ENCODE measurements at places on chromosomes 12 and 14.

DNA sequence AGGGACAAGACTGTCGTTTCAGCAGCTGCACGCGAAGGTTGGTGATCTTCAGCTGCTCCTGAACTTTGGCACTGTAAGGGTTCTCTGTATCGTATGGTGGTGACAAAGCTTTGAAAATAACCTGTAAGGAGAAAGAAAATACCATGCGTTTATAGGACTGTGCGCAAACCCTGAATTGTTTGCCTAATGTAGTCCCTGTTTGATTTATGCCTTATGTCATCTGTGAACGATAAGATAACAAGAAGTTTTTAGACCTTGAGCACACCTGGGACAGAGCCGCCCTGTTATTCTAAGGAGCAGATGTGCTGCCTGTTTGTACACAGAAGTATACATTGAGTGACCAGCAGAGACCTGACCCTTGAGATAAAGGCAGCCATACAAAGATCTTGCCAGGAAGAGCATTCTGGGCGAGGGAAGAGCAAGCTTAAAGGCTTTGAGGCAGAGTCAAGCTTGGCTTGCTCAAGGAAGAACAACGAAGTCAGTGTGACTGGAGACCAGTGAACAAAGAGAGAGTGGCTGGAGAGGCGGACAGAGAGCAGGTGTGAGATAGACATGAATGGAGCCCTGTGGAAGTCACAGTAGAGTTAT, 52.4 kb downstream of the NTN4 start:
- no peak for DNase-seq

DNA sequence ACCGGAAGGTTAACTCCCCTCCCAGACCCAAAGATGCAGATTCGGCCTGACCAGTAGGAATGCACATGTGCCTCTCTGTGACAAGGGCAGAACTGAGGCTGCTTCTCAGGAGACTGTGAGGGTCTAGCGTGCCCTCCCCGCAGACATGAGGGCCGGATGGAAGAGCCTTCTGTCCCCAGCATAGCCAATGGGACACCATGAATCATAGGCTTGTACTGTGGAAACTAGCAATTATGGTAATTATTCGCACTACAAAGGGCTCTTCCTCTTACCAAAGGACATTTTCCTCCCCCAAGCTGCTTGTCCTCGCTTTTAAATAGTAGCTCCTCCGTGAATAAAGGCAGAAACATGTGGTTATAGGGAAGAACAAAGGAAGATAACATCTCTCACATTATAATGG, 6.2 kb downstream of the COA8 start:
- DNase-seq: no peak

DNA sequence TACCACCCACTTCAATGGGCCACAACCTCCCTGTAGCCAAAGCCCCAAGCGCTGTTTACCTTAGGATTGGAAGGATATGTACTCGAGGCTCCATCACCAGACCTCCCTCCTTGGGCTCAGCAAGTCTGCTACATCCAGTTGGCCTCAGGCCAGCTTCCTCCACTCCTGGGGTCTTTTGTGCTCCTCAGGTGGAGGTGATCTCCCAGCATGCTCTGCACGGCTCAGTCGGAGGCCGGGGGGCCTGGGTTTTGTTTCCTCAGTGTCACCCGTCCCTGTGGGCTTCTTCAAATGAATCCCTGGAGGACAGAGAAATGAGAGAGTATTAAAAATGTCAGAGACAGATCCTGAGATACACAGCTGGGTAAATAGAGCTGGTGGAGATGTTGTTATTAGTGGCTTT, 723.1 kb upstream of the TBX3 start:
- DNase-seq: no peak

DNA sequence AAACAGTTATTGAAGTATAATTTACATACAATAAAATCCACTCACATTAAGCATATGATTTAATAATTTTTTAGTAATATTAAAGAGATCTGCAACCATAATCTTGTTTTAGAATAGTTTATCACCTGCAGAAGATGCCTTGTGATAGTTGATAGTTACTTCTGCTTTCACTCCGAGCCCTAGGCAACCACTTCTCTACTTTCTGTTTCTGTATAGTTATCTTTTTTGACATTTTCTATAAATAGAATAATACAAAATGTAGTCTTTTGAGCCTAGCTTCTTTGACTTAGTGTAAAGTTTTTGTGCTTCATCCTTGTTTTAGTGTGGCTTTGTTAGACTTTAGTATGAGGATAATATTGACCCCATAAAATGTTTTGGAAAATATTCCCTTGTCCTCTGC, 111.0 kb downstream of the MNAT1 start:
- peak; percentile 67 for DNase-seq

DNA sequence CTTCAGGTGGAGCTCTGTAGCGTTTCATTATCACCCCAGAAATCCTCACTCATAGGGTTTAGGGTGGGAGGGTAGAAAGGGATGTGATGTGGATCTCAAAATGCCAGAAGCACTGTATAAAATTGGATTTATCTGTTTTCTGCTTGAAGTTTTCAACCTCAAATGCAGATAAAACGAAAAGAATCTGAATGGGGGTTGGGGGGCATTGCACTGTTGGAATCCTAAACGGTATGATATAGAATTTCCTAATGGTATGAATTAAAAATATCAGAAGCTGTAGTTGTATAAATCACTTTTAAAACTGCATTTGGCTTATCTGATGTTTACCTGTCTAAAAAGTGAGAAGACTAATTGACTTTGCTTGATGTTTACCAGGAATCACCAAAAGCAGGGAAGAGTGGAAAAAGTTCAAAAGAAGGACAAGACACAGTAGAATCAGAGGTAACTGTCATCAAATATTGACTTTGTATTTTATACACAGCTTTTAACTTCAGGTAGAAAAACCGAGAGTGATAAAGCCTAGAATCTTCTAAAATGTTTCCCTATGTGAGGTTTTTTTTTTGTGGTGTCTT, 1.1 kb downstream of the PPP2R5C start:
- DNase-seq: no peak

DNA sequence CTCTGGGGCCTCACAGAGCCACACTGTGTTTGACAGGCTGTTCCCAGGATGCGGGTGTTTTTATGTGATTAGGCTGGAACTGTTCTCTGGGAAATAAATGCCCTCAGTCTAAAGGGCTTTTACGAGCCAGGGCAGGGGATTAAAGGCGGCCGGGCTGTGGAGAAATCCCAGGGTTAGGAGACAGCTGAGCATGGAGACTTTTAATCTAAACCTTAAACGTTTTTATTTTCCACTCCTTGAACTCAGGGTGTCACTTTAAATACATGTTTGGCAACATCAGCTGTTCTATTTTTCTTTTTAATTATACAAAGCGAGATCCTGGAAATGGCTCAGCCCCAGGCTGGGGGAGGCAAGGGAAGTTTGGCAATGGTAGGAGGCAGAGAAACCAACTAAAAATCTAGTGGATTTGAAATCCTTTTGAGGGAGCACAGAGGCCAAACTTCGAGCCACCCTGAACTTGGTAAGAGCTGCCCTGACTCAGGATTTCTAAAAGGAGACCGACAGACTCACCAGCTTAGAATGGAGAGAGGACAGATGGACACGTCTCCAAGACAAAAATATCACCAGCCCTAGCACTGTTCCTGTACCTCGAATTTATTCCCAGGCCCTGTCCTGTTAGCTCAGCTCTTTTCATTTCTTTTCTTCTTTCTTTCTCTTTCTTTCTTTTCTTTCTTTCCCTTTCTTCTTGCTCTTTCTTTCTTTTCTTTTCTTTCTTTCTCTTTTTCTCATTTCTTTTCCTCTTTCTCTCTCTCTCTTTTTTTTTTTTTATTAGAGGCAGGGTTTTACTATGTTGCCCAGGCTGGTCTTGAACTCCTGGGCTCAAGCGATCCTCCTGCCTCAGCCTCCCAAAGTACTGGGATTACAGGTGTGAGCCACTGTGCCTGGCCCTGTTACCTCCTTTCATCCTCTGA, 15.8 kb upstream of the ORAI1 start:
- no peak for DNase-seq

DNA sequence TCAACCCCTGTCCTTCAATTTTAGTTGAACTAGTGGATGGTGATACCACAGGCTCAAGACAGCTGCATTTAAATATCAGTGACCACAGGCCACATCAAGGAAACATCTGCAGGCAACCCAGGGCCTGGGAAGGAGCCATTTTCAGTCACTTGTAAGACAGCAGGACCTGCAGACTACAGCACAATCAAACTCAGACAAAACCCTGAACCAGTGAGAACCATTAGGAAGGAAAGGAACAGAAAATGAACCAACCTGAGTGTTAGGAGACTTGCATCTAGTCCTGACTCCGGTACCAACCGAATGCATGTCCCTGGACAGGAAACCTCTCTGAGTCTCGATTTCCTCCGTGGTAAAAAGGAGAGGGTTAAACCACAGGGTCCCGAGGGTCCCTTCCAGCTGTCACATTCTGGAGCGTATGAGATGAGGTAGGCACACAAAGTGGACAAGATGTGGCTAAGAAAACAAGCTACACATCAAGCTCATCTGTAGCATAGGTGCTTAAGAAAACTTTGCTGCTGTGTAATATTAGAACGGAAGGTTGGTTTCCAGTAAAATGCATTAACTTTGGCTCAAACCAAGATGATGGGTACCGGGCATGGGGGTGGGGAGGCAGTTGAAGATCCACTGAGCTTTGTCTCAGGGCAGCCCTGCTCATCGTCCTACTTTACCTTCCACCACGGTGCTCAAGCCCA, 1.6 kb upstream of the CDKN1B start:
- peak; percentile 64 for DNase-seq

- peak; percentile 5 for DNase-seq
Observed at GRCh38 chr12:132955094-132956010, 754 bp downstream of the ZNF605 start.

GRCh38 chr12:28180786-28181185, 9.5 kb upstream of the CCDC91 start:
- DNase-seq: no peak

DNA sequence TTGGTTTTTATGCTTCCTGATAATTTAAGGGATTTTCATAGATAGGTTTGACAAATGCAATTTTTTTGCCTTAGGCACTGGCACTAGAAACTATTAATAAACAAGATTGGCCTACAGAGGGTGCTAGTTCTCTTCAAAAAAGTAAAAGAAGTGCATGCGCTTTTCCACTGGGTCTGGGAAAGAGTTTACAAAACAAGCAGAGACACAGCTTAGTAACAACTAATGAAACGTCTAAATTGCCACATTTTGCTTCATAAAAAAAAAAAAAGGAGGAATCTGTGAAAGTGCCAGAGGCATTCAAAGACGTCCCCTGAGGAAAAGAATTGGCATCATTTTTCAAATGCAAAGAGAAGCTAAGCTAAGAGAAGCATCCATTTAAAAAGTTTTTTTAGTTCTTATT, 58.3 kb upstream of the EEA1 start:
- peak; percentile 79 for DNase-seq

GRCh38 chr14:87632796-87633195, 360.2 kb downstream of the GALC start:
- no peak for DNase-seq

DNA sequence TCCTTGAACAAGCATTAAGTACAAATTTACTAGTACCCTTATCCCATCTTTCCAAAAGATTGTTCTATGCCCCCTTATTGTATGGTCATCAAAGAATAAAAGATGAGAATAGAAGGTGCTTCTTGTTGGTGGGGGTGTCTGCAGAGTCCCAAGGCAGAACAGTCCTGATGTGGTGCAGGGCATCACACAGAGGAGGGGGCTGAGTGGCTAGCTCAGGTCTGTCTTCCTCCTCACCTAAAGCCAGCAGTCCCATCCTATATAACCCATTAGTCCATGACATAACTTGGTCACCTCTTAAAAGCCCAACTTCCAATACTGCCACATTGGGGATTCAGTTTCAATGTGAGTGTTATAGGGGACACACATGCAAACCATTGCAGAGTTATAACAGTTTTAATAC, 9.9 kb downstream of the LRRC10 start:
- no peak for DNase-seq

Measured in OCI-LY7 (cell line).